Kidney capillary endothelial cell (primary cell): ENCODE measurements at places on chromosomes 2 and 18.

DNA sequence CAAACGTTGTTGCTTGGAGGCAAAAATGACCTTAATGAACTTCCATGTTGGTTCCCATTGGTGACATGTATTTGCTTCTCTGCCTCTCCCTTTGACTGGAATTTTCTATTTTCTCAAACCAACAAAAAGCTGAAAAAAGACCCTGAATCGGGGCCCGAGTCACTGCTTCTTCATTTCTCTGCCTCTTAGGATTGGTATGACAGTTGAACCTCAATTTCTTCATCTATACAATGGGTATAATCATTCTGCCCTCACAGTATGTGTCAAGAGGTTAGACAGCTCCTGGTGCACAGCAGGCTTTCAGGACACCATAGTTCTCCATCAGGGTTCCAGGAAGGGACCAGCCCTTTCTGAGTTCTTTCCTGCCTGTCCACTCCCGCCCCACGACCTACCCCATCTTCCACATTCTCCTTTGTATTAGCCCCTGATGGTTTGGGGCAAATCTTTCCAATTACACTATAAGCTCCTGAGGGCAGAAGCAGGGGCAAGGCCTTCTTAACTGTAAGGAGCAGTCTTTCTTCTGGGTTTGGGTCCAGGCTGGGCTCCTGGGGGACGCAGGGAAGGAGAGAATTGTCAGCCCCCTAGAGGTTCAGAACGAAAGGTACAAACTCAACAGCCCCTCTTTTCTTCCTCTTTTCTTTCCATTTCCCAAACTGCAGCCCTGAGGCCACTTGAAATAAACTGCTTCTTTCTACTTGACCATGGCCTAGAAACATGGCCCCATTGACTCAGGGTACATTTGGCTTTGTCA lies 6.3 kb upstream of the PKDCC start:
- no peak for DNase-seq

GRCh38 chr2:107215401-107216350 lies 329.7 kb upstream of the ST6GAL2 start:
- DNase-seq, result no peak

DNA sequence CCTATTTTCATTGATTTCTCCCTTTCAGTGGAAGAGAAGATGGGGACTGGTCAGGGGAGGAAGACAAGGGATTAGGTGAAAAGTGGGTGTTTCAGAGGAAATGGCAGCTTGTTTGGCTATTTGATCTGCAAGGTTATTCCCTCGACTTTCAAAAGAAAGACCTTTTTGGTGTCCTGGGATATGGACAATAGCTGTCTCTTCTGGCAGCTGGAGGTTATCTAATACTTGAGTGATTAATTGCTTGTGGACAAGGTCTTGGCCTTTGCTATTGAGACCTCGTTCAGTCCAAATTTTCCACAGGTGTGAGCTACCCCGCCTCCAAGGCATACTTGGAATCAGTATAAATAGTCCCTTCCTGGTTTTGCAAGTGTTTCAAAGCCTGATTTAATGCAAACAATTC lies 33.3 kb upstream of the TRAPPC8 start:
- no peak for DNase-seq

GRCh38 chr2:36820942-36821605 lies 124.6 kb downstream of the VIT start:
- no peak for DNase-seq

- no peak for DNase-seq
These were observed 138.7 kb upstream of the L3MBTL4 start for GRCh38 chr18:6553234-6553900.

DNA sequence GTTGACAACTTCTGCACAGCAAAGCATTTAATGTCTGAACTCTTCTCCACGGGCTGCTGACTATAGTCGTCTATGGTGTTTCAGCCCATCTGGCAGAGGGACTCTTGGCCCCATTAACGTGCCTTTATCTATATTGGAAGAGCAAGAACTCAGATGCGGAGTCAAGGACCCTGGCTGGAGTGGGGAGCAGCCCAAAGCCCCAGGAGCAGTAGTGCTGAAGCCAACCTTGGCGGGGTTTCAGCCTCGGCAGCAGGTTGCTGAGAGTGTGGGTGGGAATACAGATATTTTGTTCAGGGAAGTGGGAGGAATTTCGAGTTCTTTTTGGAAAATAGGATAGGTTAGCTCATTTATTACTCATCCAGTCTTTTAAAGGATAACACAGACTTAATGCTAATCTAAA lies 34.2 kb downstream of the TMEM17 start:
- no peak for DNase-seq

DNA sequence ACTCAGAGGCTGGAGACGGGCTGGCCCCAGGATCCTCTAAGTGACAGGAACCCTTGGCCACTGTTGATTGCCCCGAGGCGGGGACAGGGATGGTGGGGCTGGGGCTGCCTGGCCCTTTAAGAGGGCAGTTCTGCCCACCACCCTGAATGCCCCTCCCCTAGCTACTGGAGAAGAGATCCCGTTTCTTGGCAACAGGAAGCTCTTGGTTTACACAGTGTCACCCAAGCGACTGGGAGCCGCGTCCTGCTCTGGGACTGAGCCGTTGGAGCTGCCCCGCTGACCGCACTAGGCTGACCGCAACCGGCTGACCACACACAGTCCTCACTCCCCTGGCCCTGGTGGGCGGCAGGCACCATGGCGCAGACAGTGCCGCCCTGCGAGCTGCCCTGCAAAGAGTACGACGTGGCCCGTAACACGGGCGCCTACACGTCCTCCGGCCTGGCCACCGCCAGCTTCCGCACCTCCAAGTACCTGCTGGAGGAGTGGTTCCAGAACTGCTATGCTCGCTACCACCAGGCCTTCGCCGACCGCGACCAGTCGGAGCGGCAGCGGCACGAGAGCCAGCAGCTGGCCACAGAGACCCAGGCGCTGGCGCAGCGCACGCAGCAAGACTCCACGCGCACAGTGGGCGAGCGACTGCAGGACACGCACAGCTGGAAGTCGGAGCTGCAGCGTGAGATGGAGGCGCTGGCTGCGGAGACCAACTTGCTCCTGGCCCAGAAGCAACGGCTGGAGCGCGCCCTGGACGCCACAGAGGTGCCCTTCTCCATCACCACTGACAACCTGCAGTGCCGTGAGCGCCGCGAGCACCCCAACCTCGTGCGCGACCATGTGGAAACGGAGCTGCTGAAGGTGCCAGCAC lies at the start of gene TEKT4:
TSS of gene TEKT4 (plus strand) at position 205 of the 862 bp plus-strand sequence. CDS start at position 355, 150 bp downstream.
- no peak for DNase-seq
